ENCODE measurements at places on chromosomes 3 and 15. TPM values are rescaled to one million over a fixed set of nuclear protein-coding genes. Genes with fewer than 3 reads are reported as not detected.

CYP1A1 gene
- 0.13 TPM for total RNA-seq

DNA sequence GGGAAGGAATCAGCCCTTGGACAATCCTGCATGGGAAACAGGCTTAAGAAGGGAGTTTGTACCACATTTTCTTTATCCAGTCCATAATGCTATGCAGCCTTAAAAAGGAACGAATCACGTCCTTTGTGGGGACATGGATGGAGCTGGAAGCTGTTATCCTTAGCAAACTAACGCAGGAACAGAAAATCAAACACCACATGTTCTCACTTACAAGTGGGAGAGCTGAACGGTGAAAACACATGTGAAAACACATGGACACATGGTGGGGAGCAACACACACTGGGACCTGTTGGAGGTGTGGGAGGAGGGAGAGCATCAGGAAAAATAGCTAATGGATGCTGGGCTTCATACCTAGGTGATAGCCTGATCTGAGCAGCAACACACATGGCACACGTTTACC, 70.3 kb downstream of the OXNAD1 start:
- no peak for DNase-seq

OR5K2 gene
- total RNA-seq = not detected

GRCh38 chr3:70608434-70608833, 296.0 kb upstream of the MDFIC2 start:
- DNase-seq = no peak

DNA sequence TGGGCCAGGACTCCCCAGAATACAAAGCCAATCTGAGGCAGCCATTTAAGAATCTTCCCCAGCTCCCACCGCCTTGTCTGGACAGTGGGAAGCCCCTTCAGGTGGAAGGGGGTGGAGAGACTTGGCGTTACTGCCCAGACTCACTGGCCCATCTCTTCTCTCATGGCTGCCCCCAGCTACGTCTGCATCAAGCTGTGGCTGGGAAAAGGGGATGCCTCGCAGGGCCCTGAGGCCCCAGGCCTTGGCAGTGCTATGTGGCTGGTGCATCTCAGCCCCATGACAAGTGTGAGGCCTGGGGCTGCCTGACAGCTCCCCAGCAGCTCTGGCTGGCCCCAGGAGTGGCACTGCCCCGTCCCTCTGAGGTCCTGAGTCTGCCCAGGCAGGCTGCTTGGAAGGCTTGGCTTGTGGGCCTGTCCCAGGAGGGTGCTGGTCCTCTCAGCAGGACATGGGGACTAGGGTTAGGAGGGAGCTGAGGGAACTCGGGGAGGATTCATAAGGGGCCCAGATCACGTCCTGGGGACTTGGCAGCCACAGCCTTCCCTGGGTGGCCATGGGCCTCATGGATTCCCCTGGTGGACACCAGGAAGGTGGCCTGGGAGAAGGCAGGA, 20.2 kb upstream of the SLC41A3 start:
- no peak for DNase-seq

Data from kidney (tissue), 22 donors.